ENCODE measurements at places on chromosomes 4 and X.

DNA sequence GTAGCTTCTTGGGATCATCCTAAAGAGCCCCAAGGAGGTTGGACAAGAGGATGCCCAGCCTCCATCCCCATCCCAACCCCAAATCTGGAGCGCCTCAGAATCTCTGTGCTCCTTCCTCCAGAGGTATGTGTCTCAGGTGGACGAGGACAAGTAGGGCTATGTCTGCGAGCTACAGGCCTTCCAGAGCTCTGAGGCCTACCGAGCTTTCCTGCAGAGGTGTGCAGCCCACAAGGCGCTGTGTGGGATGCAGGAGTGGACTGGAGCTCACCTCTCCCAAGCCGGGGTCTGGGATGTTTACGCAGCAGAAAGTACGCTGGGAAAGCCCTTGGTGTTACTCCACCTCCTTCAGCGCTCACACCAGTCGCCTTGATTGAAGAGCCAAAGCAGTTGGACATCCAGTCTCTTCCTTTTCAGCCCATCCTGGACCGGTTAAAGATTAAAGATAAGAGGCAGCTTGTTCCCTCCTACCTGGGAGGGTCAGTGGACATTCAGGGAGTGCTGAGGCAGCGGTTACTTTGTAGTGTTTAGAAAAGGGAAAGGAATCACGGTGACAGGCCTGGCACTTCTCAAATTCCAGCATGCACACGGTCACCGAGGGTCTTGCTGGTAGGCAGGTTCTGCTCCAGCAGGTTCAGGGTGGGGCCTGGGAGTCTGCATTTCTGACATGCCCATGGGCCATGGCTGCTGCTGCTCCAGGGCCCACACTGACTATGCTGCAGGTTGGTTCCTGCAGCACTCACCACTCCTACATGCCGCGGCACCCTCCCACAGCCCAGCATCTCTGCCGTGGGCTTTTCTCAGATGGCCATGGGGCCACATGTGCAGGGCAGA, 29.5 kb upstream of the JAKMIP1 start:
- no peak for DNase-seq

GRCh38 chrX:151396042-151396824, 773 bp upstream of the VMA21 start:
- no peak for DNase-seq

DNA sequence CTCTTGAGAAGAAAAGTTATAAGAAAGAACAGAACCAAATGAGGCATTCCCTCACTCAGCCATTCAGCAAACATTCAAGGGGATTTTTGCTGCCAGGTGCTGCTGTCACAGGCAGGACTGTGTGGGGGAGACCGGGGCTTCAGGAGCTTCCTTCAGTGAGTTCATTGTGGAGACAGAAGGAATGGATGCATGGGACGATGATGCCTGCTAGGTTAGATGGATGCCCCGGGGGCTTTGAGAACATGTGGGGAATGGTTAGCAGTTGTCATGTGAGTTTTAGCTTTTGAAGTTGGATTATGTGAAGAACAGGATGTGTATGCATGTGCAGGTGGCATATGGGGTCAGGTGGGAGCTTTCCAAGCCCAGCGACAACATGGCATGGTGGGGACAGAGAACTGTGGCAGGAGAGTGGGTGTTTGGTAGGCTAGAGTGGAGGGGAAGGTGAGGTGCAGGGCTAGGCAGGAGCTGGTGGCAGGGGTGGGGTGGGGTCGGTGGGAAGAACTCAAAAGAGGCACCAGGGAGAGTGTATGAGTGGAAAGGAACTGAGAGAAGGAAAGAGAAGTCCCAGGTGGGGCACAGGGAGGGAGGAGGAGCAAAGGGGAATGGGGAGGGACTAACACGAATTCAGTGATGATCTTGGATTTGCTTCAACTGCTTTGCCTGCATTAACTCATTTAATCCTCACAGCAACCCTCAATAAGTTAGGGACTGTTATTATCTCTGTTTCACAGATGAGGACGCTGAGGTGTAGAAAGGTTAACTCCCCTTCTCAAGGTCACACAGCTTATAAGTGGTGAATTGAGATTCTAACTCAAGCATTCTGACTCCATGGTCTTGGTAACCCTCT, 8.4 kb downstream of the DCUN1D4 start:
- DNase-seq, result no peak

- no peak for DNase-seq
Observed at GRCh38 chr4:118284169-118284568, 68.6 kb downstream of the PRSS12 start.

- no peak for DNase-seq
Observed at GRCh38 chr4:113385281-113385899, 335.9 kb downstream of the ANK2 start.

- no peak for DNase-seq
Observed at GRCh38 chrX:24377911-24378468, 17.6 kb downstream of the SUPT20HL1 start.

DNA sequence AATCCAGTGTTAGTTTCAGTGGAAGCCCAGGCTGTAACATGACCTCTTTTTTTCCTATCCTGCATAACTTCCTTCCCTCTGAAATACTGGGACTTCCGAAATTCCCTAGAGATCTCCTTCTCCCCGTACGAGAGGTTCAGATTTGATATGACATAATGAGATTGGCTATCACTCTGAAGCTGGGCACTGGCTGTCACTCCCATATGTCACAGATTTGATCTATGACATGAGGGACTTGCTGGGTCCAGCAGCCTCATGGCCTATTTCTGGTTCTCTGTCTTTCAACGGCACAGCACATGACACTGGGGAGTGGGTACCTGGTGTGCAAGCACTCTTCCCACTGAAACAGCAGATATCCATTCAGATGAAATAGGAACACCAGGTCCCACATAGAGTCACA, 36.7 kb downstream of the PF4 start:
- no peak for DNase-seq

GRCh38 chr4:36609661-36610060, 328.2 kb downstream of the DTHD1 start:
- no peak for DNase-seq

- DNase-seq, result no peak
Observed at GRCh38 chr4:88802585-88803286, 105.1 kb upstream of the NAP1L5 start.

DNA sequence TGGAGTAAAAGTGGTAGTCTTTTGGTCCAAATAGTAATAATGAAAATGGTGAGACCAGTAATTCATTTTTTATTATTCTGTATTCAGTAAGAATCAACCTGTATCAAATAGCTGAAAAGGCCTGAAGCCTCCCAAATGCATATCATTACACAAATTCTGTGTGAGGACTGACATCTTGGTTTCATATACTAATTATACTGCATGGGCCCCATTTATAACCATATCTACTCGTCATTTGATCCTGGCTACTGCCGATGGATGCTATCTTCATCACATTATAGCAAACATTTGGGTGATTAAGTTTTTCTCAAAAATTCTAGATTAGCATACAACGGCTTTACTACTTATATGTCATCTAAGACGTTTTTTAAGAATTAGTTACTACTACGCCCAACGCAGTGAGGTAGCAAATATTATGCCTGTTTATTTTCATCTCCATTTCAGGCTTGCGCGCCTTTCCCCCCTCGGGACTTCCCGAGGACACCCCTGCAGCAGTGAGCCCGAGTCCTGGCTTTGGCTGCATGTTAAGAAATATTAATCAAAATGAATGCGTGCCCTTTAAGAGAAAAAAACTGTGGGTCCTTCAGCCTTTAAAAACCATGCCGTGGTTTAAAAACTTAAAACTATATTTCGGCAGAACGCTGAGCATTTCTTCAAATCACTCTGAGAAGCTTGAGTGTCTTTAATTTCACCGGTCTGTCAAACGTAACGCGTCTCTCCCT, 814 bp upstream of the MMAA start:
- no peak for DNase-seq

- DNase-seq, result no peak
Observed at GRCh38 chrX:119475389-119476101, 7.3 kb downstream of the SLC25A5 start.

GRCh38 chr4:136103616-136104015, 1428.7 kb downstream of the PCDH18 start:
- no peak for DNase-seq

- DNase-seq, result no peak
Observed at GRCh38 chr4:106762666-106763443, 273.3 kb downstream of the DKK2 start.

DNA sequence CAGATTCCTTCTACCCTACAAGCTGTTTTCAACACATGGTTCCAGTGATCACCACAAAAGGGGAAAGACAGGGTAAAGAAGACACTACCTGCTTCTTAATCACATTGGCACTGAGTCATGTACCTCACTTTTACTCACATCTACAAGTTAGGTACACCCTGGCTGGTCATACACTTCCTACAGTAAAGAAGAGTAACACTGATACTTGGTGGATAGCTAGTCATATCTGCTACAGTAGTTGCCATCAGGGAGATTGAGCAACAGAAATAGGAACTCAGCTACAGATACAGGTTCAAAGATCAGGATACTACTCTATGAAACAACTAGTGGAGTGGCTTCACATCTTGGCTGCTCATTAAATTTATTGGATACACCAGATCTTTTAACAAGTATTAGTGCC, 105.4 kb upstream of the DIAPH2 start:
- no peak for DNase-seq

DNA sequence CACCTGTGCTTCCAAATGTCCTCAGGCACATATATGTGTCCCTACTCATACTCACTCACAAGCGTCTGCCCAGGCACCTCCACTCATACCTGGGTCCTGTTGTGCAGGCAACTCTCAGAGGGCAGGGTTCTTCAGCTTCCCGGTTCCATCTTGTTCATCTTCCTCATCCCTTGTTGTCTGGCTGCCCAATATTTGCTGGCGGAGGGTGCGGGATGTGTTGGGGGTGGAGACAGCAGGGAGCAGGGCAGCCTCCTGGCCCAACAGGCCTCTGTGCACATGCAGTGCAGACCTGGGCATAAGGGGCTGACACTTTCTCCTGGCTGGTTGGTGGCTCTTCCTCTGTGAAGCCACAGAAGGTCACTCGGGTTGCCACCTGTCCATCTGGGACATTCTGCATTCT, 32.1 kb downstream of the NBDY start:
- no peak for DNase-seq

DNA sequence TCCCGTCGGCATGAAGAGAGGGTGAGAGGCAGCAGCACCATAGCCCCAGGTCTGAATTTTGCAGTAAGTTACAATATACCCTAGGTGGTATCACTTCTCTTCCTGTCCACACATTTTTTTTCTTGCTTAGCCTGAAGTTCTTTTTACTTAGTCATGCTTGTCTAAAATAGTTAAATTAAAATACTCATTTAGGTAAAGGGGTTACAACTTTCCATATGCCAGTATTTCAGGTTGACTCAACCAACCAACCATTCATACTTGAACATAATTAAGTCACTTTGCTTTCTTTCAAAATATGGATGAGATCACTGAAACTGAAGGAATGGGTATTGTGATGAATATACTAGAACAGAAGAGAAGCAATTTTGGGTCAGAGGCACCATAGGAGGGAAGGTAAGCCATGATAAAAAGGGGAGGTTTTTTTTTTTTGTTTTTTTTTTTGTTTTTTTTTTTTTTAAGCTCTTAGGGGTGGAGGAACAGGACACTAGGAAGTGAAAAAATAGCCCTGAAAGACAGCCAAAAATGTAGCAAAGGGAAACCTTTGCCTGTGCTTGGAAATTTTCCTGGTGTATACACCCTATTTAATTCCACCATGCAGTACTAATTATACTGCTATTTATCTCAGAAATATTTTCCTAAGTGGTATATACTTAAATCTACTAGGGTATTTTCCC, 41.8 kb downstream of the RPS6KA3 start:
- DNase-seq, result no peak

DNA sequence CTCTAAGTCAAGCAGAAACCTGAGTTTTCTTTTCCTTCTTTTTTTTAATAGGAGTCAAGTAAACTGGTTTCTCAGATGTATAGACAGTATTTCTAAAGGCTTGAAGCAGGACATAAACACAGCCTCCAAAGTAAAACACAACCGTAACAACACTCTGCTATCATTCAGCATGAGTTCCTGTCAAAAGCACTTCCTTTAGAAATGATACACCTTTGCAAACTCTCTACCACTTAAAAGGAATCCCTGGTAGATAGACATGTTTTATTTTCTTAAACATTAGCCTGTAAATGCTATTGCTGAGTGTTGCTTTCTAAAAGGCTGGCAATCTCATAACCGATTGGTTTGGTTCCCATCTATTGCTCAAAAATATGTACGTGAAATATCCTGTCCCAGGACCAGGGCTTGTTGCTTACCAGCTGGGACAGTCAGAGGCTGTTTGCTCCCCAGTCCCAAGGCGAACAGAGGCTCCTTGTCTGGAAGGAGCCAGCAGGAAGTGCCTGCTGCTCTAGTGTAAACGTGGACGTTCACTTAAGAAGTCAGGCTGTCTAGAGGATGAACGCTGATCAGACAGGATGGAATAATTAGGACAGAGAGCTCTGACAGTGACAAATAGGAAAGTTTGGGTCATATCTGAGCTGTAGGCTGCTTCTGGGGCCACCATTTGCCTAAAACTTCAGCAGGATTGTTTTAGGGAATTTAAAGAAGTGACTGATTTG, 173.9 kb upstream of the KLF3 start:
- DNase-seq, result no peak

DNA sequence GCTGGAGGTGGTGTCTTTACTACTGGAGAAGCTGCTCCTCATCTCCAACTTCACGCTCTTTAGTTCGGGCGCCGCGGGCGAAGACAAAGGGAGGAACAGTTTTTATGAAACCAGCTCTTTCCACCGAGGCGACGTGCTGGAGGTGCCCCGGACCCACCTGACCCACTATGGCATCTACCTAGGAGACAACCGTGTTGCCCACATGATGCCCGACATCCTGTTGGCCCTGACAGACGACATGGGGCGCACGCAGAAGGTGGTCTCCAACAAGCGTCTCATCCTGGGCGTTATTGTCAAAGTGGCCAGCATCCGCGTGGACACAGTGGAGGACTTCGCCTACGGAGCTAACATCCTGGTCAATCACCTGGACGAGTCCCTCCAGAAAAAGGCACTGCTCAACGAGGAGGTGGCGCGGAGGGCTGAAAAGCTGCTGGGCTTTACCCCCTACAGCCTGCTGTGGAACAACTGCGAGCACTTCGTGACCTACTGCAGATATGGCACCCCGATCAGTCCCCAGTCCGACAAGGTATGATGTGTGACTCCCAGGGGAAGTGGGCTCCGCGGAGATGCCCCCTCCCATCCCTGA, 634 bp downstream of the LRAT start:
- no peak for DNase-seq

- DNase-seq, result no peak
Observed at GRCh38 chr4:158201322-158201721, 9.0 kb upstream of the TMEM144 start.

GRCh38 chrX:123171781-123172180, 12.3 kb upstream of the GRIA3 start:
- DNase-seq, result no peak

- DNase-seq, result no peak
Observed at GRCh38 chrX:100829730-100830129, 9.5 kb downstream of the CSTF2 start.

- DNase-seq, result no peak
Observed at GRCh38 chr4:177484613-177485021, 42.4 kb upstream of the AGA start.

DNA sequence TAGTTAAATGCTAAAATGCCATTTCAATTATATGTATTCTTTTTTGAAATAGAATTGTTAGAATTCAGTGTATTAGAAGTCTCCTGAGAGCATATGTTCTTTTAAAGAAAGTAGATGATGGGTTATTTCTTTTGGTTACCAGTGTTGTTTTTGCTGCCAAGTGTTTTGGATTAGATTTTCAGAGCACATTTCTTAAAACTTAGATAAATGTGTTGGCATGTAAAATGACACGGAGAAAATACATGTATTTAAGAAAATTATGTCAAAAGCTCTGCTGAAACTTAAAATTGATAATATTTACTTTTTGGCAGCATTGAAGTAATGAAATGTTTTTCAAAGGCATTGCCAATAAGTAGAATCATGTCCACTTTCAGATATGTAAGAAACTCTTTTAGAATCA, 379.7 kb downstream of the ADGRL3 start:
- DNase-seq, result no peak

GRCh38 chr4:89316211-89316610, 8.6 kb upstream of the GPRIN3 start:
- DNase-seq, result no peak

Data from stimulated activated CD8-positive, alpha-beta memory T cell treated with anti-CD3 and anti-CD28 coated beads, Interleukin-4, amount 100 ng/mL, for 1 hour (primary cell).